A549 treated with Hydrocortisone at 1 μM for 4 hours (cell line): ENCODE measurements at places on chromosomes 6 and 20. TPM values are rescaled to one million over a fixed set of nuclear protein-coding genes. Genes with fewer than 3 reads are reported as not detected.

Gene ETV7
- total RNA-seq = 0.09 to 0.24 TPM (median 0.15 TPM) in 3 of 5 replicates, not detected in the others

Gene BMP2
- 0.30 to 0.43 TPM (median 0.32 TPM) in 5 replicates for total RNA-seq

Gene SEMG1
- total RNA-seq = not detected in 5 replicates

Gene CASS4
- 0.02 to 0.12 TPM in 2 of 5 replicates, not detected in the others for total RNA-seq

Gene SOBP
- total RNA-seq = 0.68 to 1.2 TPM (median 0.85 TPM) in 5 replicates

Gene TMEM200A
- total RNA-seq = 0.06 to 0.10 TPM (median 0.07 TPM) in 5 replicates

Gene OOEP
- not detected in 5 replicates for total RNA-seq

Gene SRMS
- 0.11 to 0.15 TPM (median 0.13 TPM) in 5 replicates for total RNA-seq

Gene TPMT
- 4.9 to 6.7 TPM (median 6.0 TPM) in 5 replicates for total RNA-seq

Gene RXRB
- total RNA-seq = 18.4 to 21.6 TPM (median 20.6 TPM) in 5 replicates

Gene TMC2
- not detected in 5 replicates for total RNA-seq
